ENCODE measurements at places on chromosomes 2 and 18.

- H3K4me3 ChIP-seq, result no peak overlapping the region
- H3K27ac ChIP-seq, result no peak overlapping the region
- H3K4me1 ChIP-seq, result no peaks in the 10 kb centered on the region
- no peaks in the 10 kb centered on the region for H3K36me3 ChIP-seq
- H3K27me3 ChIP-seq, result peaks cover 15% of the 10 kb centered on the region
Measured at GRCh38 chr18:76571689-76572088, 76.6 kb upstream of the ZNF516 start.

GRCh38 chr2:28359222-28360057 is 33.2 kb upstream of the FOSL2 start:
- peak; percentile 85 for DNase-seq
- peaks cover 9% of the 10 kb centered on the region for H3K36me3 ChIP-seq
- H3K27ac ChIP-seq, result peak overlapping the region; percentile 97
- peak overlapping the region; percentile 72 for H3K4me3 ChIP-seq

- no peak for DNase-seq
- no peak overlapping the region for H3K4me3 ChIP-seq
- H3K27ac ChIP-seq, result no peak overlapping the region
- H3K36me3 ChIP-seq, result no peaks in the 10 kb centered on the region
Measured at GRCh38 chr2:165718610-165719210, 75.3 kb downstream of the GALNT3 start.

GRCh38 chr18:62781893-62782292 is 66.6 kb downstream of the PHLPP1 start:
- no peak overlapping the region for H3K27ac ChIP-seq
- no peak for DNase-seq
- H3K27me3 ChIP-seq, result no peaks in the 10 kb centered on the region
- H3K36me3 ChIP-seq, result no peaks in the 10 kb centered on the region
- no peak overlapping the region for H3K4me3 ChIP-seq

GRCh38 chr2:160298960-160299359 is 98.9 kb upstream of the ITGB6 start:
- H3K27me3 ChIP-seq, result no peaks in the 10 kb centered on the region
- peaks cover 68% of the 10 kb centered on the region for H3K36me3 ChIP-seq
- H3K27ac ChIP-seq, result no peak overlapping the region
- no peak overlapping the region for H3K4me3 ChIP-seq
- peaks cover 65% of the 10 kb centered on the region for H3K4me1 ChIP-seq

- no peak overlapping the region for H3K27ac ChIP-seq
- no peak for DNase-seq
- no peaks in the 10 kb centered on the region for H3K36me3 ChIP-seq
- no peaks in the 10 kb centered on the region for H3K4me1 ChIP-seq
- H3K4me3 ChIP-seq, result no peak overlapping the region
Measured at GRCh38 chr18:27556741-27557140, 371.6 kb upstream of the CHST9 start.
